ENCODE measurements at places on chromosomes 2 and 18. TPM values are rescaled to one million over a fixed set of nuclear protein-coding genes. Genes with fewer than 3 reads are reported as not detected.

DNA sequence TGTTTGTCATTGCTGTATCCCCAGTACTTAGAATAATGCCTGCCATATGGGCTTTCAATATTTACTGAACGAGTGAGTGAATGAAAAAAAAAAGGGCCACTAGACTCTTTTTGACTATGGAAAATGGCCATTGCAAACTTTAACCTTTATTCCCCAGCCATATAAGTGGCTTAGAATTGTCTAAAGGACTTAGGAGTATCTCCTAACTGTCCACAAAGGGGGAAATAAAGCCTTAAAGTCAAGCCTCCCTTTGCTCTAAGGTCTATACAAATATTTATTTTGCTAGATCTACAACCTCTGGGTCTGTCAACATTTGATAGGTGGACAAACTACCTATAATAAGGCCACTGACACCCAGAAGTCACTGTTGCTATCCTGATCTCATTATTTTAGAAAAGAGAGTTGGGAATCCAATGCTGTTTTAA is 25.7 kb downstream of the UPP2 start:
- H3K27me3 ChIP-seq: no peaks in the 10 kb centered on the region
- no peak overlapping the region for H3K4me3 ChIP-seq
- peaks cover 61% of the 10 kb centered on the region for H3K4me1 ChIP-seq

- no peaks in the 10 kb centered on the region for H3K36me3 ChIP-seq
- DNase-seq: no peak
- no peak overlapping the region for H3K4me3 ChIP-seq
- H3K27me3 ChIP-seq: no peaks in the 10 kb centered on the region
Measured at GRCh38 chr2:62407401-62407800, 98.6 kb downstream of the TMEM17 start.

Gene RPL31
- 2,026 TPM for total RNA-seq

Gene CYTIP
- total RNA-seq: 1.1 TPM

DNA sequence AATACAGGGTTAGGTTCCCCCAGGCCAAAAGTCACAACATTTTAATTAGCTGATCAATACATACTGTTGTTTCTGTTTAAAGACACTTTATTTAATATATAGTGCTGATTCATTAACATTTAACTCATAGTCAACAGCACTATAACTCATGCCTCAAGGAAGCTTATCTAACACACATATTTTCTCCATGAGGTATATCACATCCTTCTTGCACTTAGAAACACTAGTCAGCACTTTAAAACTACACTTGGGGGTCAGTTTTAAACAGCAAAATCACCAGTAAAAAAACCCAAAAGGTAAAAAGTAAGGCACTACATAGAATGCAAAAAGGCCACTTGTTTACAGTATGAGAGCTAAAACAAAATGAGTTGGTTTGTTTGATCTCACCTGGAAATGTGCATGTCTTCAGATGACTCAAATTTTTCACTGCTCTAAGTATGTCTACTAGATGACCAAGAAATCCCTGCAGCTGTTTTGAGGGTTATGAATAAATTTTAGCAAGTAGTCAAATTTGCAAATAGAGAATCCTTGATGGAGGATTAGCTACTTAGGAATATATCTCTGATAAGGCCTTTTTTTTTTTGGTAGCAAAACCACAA is 54.1 kb upstream of the EPB41L5 start:
- H3K36me3 ChIP-seq: no peaks in the 10 kb centered on the region
- no peaks in the 10 kb centered on the region for H3K27me3 ChIP-seq
- no peak overlapping the region for H3K4me3 ChIP-seq
- H3K27ac ChIP-seq: no peak overlapping the region
- DNase-seq: no peak

GRCh38 chr2:29187926-29188325 is 72.7 kb downstream of the CLIP4 start:
- H3K27me3 ChIP-seq: no peaks in the 10 kb centered on the region
- no peak overlapping the region for H3K27ac ChIP-seq
- DNase-seq: no peak
- no peaks in the 10 kb centered on the region for H3K4me1 ChIP-seq
- no peaks in the 10 kb centered on the region for H3K36me3 ChIP-seq
- H3K4me3 ChIP-seq: no peak overlapping the region

Gene KRTCAP3
- total RNA-seq: 53.9 TPM

GRCh38 chr18:23154030-23154429 is 18.7 kb downstream of the CABLES1 start:
- H3K36me3 ChIP-seq: peaks cover 1% of the 10 kb centered on the region
- no peak overlapping the region for H3K27ac ChIP-seq
- no peak for DNase-seq
- peaks cover 4% of the 10 kb centered on the region for H3K4me1 ChIP-seq
- no peaks in the 10 kb centered on the region for H3K27me3 ChIP-seq

Gene CHST9
- 26.5 TPM for total RNA-seq

GRCh38 chr2:143435131-143435530 is 305.9 kb downstream of the ARHGAP15 start:
- H3K4me3 ChIP-seq: no peak overlapping the region
- no peaks in the 10 kb centered on the region for H3K4me1 ChIP-seq
- DNase-seq: no peak
- H3K36me3 ChIP-seq: no peaks in the 10 kb centered on the region

- H3K27ac ChIP-seq: peak overlapping the region; percentile 81
- peaks cover 31% of the 10 kb centered on the region for H3K4me1 ChIP-seq
- no peaks in the 10 kb centered on the region for H3K27me3 ChIP-seq
- no peak overlapping the region for H3K4me3 ChIP-seq
Measured at GRCh38 chr2:225468131-225468530, 68.6 kb downstream of the NYAP2 start.

- no peak overlapping the region for H3K4me3 ChIP-seq
- H3K27me3 ChIP-seq: no peaks in the 10 kb centered on the region
- H3K4me1 ChIP-seq: 0 out of 2 replicates have a peak, but pooled peaks cover 3% of the 10 kb centered on the region
- no peak for DNase-seq
- no peaks in the 10 kb centered on the region for H3K36me3 ChIP-seq
- H3K27ac ChIP-seq: no peak overlapping the region
Measured at GRCh38 chr2:9763356-9764152, 79.7 kb upstream of the TAF1B start.

Gene UGT1A10
- total RNA-seq: 1.0 TPM

GRCh38 chr2:154697418-154698252 is 860 bp upstream of the KCNJ3 start:
- H3K27me3 ChIP-seq: no peaks in the 10 kb centered on the region
- no peaks in the 10 kb centered on the region for H3K36me3 ChIP-seq
- peak; percentile 15 for DNase-seq
- H3K4me1 ChIP-seq: 0 out of 2 replicates have a peak, but pooled peaks cover 6% of the 10 kb centered on the region
- H3K27ac ChIP-seq: no peak overlapping the region

GRCh38 chr2:36811071-36811470 is 114.6 kb downstream of the VIT start:
- no peak overlapping the region for H3K4me3 ChIP-seq
- no peaks in the 10 kb centered on the region for H3K4me1 ChIP-seq
- H3K27me3 ChIP-seq: no peaks in the 10 kb centered on the region
- no peak for DNase-seq

Gene CNGA3
- not detected for total RNA-seq

DNA sequence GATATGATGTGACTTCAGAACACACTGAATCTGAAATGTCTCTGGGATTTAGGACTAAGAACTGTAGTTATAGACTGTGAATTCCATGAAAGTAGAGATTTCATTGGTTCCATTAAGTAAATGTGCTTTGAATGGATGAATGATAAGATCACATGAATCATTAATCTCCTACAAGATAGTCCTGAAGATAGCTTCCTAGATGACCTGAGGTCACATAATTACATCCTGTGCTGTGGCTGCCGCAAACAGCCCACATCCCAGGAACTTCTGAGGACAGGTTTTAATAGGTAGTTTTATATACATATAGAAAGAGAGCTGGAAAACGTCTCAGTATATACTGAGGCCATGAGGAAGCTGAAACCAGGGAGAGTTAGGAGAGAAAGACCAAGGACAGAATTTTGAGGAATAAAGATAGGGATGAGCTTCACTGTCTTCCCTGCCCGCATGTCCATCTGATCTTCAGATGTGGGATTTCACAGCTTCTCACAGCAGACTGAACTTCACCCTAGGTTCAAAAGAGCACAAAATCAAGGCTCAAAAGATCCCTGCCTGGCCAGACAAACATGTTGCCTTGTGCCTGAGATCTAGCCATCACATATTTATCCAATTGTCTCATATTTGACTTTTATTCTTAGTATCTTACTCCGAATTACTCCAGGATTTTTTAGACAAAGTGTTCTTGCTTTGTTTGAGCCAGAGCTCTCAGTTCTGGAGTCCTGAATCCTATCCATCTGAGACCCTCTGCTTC is 188.2 kb downstream of the IRS1 start:
- no peaks in the 10 kb centered on the region for H3K4me1 ChIP-seq
- H3K4me3 ChIP-seq: no peak overlapping the region
- DNase-seq: no peak
- H3K27ac ChIP-seq: no peak overlapping the region
- no peaks in the 10 kb centered on the region for H3K36me3 ChIP-seq

DNA sequence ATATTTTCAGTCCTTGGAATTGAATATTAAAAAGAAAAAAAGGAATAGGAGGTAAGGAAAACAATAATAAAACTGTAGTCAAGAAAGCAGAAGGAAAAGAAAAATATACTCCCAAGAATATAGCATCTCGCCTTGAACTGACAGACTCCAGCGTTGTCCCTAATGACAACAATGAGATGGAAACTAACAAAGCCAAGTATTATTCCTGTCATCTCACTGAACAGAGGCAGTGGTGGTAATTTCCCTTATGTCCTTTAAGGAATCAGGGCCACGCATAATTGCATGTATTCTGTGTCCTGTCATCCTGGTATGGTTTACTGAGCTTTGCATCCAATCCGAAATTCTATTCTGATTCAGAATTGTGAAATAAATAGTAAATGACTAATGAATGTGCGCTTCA is 158.9 kb downstream of the LRRTM4 start:
- H3K4me3 ChIP-seq: no peak overlapping the region
- no peaks in the 10 kb centered on the region for H3K27me3 ChIP-seq
- no peak overlapping the region for H3K27ac ChIP-seq
- no peaks in the 10 kb centered on the region for H3K4me1 ChIP-seq
- DNase-seq: no peak

GRCh38 chr2:191321861-191322662 is 76.9 kb downstream of the MYO1B start:
- H3K27ac ChIP-seq: peak overlapping the region; percentile 88
- no peaks in the 10 kb centered on the region for H3K36me3 ChIP-seq
- H3K4me3 ChIP-seq: no peak overlapping the region
- H3K27me3 ChIP-seq: no peaks in the 10 kb centered on the region
- H3K4me1 ChIP-seq: peaks cover 45% of the 10 kb centered on the region

Gene CXCR4
- total RNA-seq: 1.00 TPM

DNA sequence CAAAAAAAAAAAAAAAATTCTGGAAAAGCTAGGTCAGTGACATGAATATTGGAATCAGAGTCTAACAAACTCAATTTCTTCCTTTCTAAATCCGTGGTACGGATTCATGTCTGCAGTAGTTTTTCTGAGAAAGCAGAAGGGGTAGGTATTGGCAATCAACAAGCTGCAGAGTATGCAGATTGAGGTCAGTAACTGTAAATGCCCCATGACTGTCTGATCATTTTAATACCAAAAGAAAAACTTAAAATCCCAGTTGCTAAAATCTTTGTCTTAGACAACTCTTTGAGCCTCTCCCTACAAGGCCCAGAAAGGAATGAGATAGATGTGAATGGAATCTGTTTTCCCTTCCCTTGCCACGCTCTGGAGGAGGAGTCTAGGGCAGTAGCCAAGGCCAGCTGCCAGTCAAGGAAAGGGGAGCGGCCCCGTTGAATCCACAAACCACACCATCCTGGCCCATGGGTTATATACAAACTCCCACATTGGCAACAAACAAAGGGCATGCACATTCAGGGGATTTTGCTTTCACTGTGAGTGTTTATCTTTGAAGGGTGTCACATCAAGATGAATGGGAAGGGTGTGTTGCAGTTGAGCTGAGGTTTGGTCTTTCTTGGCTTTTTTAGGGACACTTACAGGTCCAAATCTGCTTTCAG is 6.1 kb upstream of the CASP8 start:
- DNase-seq: no peak
- 0 out of 2 replicates have a peak, but pooled peaks cover 3% of the 10 kb centered on the region for H3K4me1 ChIP-seq
- H3K27me3 ChIP-seq: no peaks in the 10 kb centered on the region
- H3K27ac ChIP-seq: no peak overlapping the region

Gene PRSS56
- total RNA-seq: not detected

Gene ALKAL2
- not detected for total RNA-seq

GRCh38 chr2:52072949-52073348 is 1041.0 kb upstream of the NRXN1 start:
- no peak for DNase-seq
- H3K4me3 ChIP-seq: no peak overlapping the region
- H3K27me3 ChIP-seq: no peaks in the 10 kb centered on the region
- H3K27ac ChIP-seq: no peak overlapping the region
- H3K36me3 ChIP-seq: no peaks in the 10 kb centered on the region
- no peaks in the 10 kb centered on the region for H3K4me1 ChIP-seq

- H3K4me1 ChIP-seq: 0 out of 2 replicates have a peak, but pooled peaks cover 4% of the 10 kb centered on the region
- H3K27me3 ChIP-seq: no peaks in the 10 kb centered on the region
- no peak for DNase-seq
- H3K36me3 ChIP-seq: no peaks in the 10 kb centered on the region
- H3K27ac ChIP-seq: peak overlapping the region; percentile 76
- H3K4me3 ChIP-seq: peak overlapping the region; percentile 44
Measured at GRCh38 chr18:31042084-31042405, 497 bp downstream of the DSC3 start.

GRCh38 chr2:197576631-197577030 is 60.8 kb downstream of the MOB4 start:
- no peak overlapping the region for H3K4me3 ChIP-seq
- no peak overlapping the region for H3K27ac ChIP-seq
- H3K27me3 ChIP-seq: no peaks in the 10 kb centered on the region

Gene ELP2
- 43.2 TPM for total RNA-seq

DNA sequence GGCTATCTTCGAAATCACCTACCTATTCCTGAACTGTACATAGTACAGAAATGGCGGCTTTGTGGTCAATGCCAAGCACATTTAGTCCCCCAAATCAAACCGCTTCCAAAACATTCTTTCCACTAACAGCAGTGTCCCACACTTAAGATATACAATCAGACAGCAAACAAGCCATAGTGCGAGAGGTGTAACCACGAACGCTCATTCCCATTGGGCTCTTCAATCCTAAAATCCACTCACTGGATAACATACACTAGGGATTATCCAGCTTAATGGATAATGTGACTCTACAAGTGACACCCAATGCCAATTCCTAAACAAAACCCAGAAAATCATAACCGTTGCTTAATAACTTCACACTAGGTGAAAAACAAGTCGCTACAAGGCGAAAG is 2.0 kb downstream of the XPO1 start:
- H3K4me3 ChIP-seq: peak overlapping the region; percentile 99
- no peaks in the 10 kb centered on the region for H3K27me3 ChIP-seq
- peak overlapping the region; percentile 94 for H3K27ac ChIP-seq
- peaks cover 16% of the 10 kb centered on the region for H3K4me1 ChIP-seq
- no peaks in the 10 kb centered on the region for H3K36me3 ChIP-seq

Measured in Caco-2 (cell line).